WTC11 (cell line): ENCODE measurements at places on chromosomes 7 and 10.

- H3K27me3 ChIP-seq: peaks cover 20% of the 10 kb centered on the region
- H3K4me3 ChIP-seq: no peak overlapping the region
- no peak overlapping the region for H3K27ac ChIP-seq
- no peak for DNase-seq
- no peaks in the 10 kb centered on the region for H3K36me3 ChIP-seq
- peaks cover 16% of the 10 kb centered on the region for H3K4me1 ChIP-seq
Measured at GRCh38 chr7:112575864-112576263, 95.1 kb downstream of the LSMEM1 start.

DNA sequence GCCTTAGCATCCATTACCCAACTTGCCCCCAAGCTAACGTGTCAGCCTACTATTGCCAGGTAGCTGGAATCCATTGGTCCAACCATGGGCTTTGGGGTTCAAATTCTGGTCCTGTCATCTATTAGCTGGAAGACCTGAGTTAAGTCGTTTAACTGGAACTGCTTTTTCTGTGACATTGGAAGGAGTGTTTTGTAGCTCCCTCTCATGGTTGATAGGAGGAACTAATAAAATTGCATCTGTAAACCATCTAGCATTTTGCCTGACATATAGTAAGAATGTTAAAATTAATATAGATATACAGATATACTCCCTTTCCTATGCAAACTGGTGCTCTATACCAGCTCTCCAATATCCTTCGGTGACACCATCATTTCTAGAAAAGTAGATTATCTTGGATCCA lies 23.8 kb upstream of the SLF2 start:
- no peak for DNase-seq
- no peak overlapping the region for H3K27ac ChIP-seq
- peaks cover 6% of the 10 kb centered on the region; the same call in 1 of the 2 replicates for H3K27me3 ChIP-seq

DNA sequence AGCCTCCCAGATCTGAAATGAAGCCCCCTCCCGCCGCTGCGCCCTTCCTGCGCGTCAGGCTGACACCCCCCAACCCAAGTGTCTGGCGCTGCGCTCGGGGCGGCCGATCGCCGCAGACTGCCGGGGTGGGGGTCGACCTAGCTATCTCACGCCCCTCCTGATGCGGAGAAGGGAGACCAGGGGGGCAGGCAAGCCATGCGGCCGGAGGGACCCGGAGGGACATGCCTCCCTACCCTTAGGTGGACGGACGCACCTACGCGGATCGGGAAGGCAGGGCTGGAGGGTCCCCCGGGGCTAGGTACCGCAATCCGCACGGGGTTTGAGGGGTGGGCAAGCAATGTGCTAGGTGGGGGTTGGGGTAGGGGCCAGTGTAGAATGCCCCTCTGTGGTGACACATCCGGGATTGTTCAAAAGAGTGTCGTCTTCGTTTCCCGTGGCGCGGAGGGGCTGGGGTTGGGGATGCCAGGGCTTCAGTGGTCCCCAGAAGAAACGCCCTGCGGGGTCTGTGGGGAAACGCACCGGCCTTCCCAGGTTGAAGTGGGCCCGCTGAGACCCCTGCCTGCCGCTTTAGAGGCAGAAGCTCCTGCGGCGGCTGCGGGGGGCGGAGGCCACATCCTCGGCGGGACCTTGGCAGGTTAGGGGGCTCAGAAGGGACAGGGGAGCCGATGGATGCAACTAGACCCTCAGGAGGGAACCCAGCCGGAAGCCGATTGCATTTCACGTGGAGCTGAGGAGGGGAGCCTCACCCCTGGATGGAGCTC lies 913 bp downstream of the ADCYAP1R1 start:
- H3K4me1 ChIP-seq: peaks cover 32% of the 10 kb centered on the region
- peaks cover 43% of the 10 kb centered on the region for H3K27me3 ChIP-seq
- peak; percentile 38 for DNase-seq
- no peaks in the 10 kb centered on the region for H3K36me3 ChIP-seq
- H3K27ac ChIP-seq: no peak overlapping the region
- peak overlapping the region; percentile 71 for H3K4me3 ChIP-seq

DNA sequence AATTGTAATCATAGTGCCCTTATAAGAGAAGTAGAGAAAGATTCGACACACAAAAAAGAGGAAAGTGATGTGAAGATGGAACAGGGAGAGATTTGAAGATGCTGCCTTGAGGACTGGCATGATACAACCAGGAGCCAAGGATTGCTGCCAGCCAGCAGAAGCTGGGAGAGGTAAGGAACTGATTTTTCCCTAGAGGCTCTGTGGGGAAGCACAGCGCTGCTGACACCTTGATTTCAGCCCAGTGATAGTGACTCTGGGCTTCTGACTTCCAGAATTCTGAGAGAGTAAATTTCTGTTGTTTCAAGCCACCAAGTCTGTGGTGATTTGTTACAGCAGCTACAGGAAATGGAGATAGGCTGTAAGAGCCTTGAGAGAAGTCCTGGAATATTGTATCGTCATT lies 98.2 kb downstream of the RAB11FIP2 start:
- H3K27ac ChIP-seq: no peak overlapping the region
- peaks cover 2% of the 10 kb centered on the region for H3K27me3 ChIP-seq
- no peak for DNase-seq
- H3K4me1 ChIP-seq: no peaks in the 10 kb centered on the region
- no peak overlapping the region for H3K4me3 ChIP-seq

DNA sequence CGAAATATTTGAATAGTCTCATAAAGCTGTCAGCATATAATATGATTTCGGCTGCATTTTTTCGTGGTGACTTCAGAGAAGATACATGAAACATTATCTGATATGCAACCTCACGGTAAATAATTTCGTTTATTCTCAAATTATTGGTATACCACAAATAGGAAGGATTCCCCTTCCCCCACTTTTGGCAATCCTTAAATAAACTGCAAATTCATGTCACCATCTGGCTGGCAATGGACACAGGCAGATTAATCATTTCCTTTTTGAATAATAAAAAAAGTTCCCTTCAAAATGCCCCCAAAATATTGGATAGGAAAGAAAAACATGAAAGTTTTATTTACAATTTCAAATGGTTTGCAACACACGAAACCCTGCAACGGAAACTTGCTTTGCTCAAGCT lies 234.5 kb upstream of the MEOX2 start:
- H3K4me3 ChIP-seq: no peak overlapping the region
- no peak for DNase-seq
- H3K36me3 ChIP-seq: 0 out of 2 replicates have a peak, but pooled peaks cover 2% of the 10 kb centered on the region
- H3K27me3 ChIP-seq: no peaks in the 10 kb centered on the region

- no peak overlapping the region for H3K4me3 ChIP-seq
- no peak overlapping the region for H3K27ac ChIP-seq
- peaks cover 12% of the 10 kb centered on the region for H3K36me3 ChIP-seq
- H3K27me3 ChIP-seq: no peaks in the 10 kb centered on the region
Measured at GRCh38 chr10:115818012-115818411, 455.0 kb downstream of the GFRA1 start.

DNA sequence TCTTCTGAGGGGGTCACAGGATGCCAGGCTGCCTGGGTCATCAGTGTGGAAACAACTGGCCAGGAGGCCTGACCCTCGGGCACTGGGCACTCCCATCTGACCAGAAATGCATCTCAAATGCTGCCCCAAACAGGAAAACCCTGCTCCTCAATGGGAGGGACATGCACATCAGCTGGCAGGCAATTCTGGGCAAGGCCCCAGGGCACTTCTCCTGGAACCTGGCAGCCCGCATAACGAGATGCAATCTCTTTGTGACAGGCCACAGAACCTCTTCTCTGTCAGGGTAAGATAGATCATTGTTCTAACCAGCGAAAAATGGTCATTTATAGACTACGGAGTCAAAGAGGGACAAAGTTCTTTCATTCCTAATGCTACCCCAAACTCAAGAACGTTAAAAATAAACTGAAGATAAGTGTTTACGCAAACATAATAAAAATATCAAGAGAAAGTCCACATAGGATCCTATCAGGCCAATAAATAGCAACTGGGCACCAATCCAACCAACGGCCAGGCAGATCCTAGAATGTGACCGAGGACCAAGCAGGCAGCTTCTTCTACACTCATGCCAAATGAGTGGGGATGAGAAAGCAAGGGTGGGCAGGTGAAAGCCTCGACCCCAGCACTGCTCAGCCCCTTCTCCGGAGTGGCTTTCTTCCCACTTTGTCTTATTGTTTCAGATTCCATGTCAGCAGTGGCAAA lies 212.3 kb downstream of the TCERG1L start:
- H3K4me1 ChIP-seq: peaks cover under 1% of the 10 kb centered on the region; the same call in 1 of the 2 replicates
- H3K27me3 ChIP-seq: no peaks in the 10 kb centered on the region; the same call in 1 of the 2 replicates

DNA sequence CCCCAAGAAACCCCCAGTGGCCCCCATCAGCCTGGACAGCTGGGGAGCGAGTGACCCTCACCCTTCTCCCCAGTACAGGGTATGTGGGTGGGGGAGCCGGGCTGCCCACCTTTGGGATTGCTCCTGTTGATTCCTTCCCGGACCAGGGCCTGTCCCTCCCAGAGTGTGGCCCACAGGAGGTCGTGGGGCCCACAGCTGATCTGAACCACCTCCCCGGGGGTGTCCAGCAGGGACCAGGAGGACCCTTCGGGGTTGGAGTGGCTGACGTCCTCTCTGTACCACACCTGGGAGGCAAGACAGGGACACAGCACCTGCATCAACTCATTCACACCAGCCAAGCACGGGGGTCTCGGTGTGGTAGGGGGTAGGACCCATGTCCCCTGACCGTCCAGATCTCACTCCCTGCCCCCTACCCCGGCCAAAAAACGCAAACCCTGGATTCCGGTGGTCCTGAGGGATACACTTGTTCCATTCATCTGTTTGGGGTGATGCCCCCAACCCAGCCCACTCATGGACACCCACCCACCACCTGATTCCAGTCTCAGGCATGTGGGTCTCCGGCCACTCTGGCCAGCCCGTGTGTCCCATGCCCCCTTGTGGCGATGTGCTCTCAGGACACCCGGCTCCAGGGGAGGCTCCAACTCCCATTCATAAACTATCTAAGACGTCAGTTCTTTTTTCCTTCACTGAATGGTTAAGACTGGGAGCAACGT lies 10.9 kb downstream of the TECPR1 start:
- no peaks in the 10 kb centered on the region for H3K4me1 ChIP-seq
- no peaks in the 10 kb centered on the region for H3K27me3 ChIP-seq
- no peak overlapping the region for H3K4me3 ChIP-seq
- peak; percentile 76 for DNase-seq
- H3K36me3 ChIP-seq: no peaks in the 10 kb centered on the region
- H3K27ac ChIP-seq: no peak overlapping the region

DNA sequence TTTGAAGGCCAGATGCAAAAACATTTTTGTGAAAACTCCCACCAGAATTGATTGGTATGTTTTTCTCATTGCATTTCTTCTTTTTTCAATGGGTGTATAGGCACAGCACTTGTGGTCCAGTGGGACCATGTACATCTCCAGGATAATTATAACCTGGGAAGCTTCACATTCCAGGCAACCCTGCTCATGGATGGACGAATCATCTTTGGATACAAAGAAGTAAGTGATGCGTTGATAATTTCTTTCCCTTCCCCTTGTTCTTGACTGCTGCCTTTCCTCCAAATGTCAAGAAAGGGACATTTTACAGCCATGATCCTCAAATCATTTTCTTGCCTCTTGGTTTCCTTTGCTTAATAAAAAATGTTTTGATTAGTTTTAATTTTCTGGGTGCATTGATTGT lies 331.5 kb downstream of the PLXDC2 start:
- H3K4me3 ChIP-seq: no peak overlapping the region
- 0 out of 2 replicates have a peak, but pooled peaks cover 2% of the 10 kb centered on the region for H3K36me3 ChIP-seq
- H3K4me1 ChIP-seq: peaks cover 26% of the 10 kb centered on the region
- no peak overlapping the region for H3K27ac ChIP-seq
- no peak for DNase-seq

- no peak overlapping the region for H3K27ac ChIP-seq
- no peaks in the 10 kb centered on the region; the same call in 1 of the 2 replicates for H3K36me3 ChIP-seq
- DNase-seq: no peak
- H3K4me1 ChIP-seq: no peaks in the 10 kb centered on the region
- no peaks in the 10 kb centered on the region for H3K27me3 ChIP-seq
Measured at GRCh38 chr10:17606547-17607040, 10.6 kb downstream of the HACD1 start.

GRCh38 chr10:3681642-3682554 lies 103.1 kb downstream of the KLF6 start:
- no peak overlapping the region for H3K4me3 ChIP-seq
- H3K4me1 ChIP-seq: no peaks in the 10 kb centered on the region
- H3K27me3 ChIP-seq: no peaks in the 10 kb centered on the region
- DNase-seq: no peak
- H3K36me3 ChIP-seq: no peaks in the 10 kb centered on the region
